Nephron progenitor cell (in vitro differentiated cells): ENCODE measurements at places on chromosomes 5 and 9.

GRCh38 chr5:21094619-21095018, 1106.6 kb upstream of the CDH18 start:
- DNase-seq = no peak

- DNase-seq = no peak
Measured at GRCh38 chr5:57817001-57817453, 334.4 kb upstream of the ACTBL2 start.

DNA sequence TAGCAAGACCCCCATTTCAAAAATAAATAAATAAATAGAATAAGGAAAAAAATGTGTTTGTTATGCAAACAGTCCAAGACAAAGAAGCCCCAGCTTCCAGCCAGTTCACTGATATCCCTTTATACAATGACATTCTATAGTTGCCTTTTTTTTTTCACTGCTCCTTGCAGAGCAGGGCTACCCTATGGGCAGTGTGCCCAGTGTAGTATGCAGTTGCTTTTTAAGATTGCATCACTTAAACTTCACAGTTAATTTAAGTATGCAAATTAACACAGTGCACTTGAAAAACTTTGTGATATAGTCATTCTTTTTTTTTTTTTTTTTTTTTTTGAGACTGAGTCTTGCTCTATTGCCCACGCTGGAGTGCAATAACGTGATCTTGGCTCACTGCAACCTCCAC, 40.8 kb upstream of the ARRDC3 start:
- no peak for DNase-seq

DNA sequence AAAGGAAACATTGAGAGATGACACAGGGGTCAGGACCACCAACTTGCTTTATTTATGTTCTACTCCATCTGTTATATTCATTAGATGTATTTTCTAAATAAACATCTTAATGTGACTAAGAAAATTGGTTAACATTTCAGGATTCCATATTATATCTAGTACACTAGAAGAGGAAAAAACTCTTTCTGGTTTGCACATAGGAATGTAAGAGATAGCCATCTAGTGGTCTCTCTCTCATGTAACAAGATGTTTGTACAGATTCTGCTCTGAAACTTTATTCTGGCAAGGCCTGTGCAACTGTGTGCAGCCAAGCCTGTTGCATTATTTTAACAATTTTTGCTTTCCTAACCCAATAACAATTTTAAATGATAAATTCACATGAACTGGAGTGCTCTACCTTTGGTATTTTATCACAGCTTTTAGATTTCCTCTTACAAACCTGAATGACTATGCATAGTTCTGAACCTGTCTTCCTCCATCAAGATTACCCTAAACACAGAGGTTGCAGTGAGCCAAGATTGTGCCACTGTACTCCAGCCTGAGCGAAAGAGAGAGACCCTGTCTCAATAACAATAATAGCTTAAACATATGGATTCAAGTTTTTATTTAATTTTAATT, 148.2 kb downstream of the GIN1 start:
- no peak for DNase-seq

GRCh38 chr9:27653246-27653645, 80.0 kb upstream of the C9orf72 start:
- DNase-seq = no peak
